ENCODE measurements at places on chromosomes 13 and 19. TPM values are rescaled to one million over a fixed set of nuclear protein-coding genes. Genes with fewer than 3 reads are reported as not detected.

MBD3L3 gene
- not detected for polyA plus RNA-seq

ZNF90 gene
- polyA plus RNA-seq: 0.46 TPM

FGF9 gene
- polyA plus RNA-seq: 63.9 TPM

CBLC gene
- not detected for polyA plus RNA-seq

SYNGR4 gene
- polyA plus RNA-seq: not detected

KIR2DL4 gene
- not detected for polyA plus RNA-seq

C1QTNF9B gene
- polyA plus RNA-seq: 0.36 TPM

OR7A5 gene
- not detected for polyA plus RNA-seq

VASP gene
- not detected for polyA plus RNA-seq

RAB3D gene
- 1.9 TPM for polyA plus RNA-seq

ZNF724 gene
- polyA plus RNA-seq: not detected

NLRP9 gene
- not detected for polyA plus RNA-seq

TDRD12 gene
- polyA plus RNA-seq: 0.10 TPM

SMIM24 gene
- 3.3 TPM for polyA plus RNA-seq

CYP4F2 gene
- not detected for polyA plus RNA-seq

URAD gene
- polyA plus RNA-seq: not detected

NCCRP1 gene
- 0.20 TPM for polyA plus RNA-seq

FOXO1 gene
- polyA plus RNA-seq: 2.1 TPM

ARL11 gene
- not detected for polyA plus RNA-seq

TEX29 gene
- polyA plus RNA-seq: not detected

UBE2L5 gene
- 0.50 TPM for polyA plus RNA-seq

NDUFB7 gene
- polyA plus RNA-seq: 196 TPM

ZNF793 gene
- polyA plus RNA-seq: 29.9 TPM

KL gene
- polyA plus RNA-seq: 0.69 TPM

ZNF69 gene
- 0.22 TPM for polyA plus RNA-seq

GRIK5 gene
- 0.40 TPM for polyA plus RNA-seq

KCNRG gene
- polyA plus RNA-seq: 0.24 TPM

ZNF571 gene
- 5.0 TPM for polyA plus RNA-seq

SOX1 gene
- 2.4 TPM for polyA plus RNA-seq

SCEL gene
- polyA plus RNA-seq: not detected

PRODH2 gene
- polyA plus RNA-seq: not detected

CCNA1 gene
- polyA plus RNA-seq: 5.6 TPM

PGLYRP1 gene
- polyA plus RNA-seq: not detected

LMTK3 gene
- 1.5 TPM for polyA plus RNA-seq

FUT1 gene
- not detected for polyA plus RNA-seq

NCAN gene
- polyA plus RNA-seq: 1.6 TPM

RPL36 gene
- 689 TPM for polyA plus RNA-seq

EDNRB gene
- 21.0 TPM for polyA plus RNA-seq

ZNF835 gene
- polyA plus RNA-seq: 1.0 TPM

SERPINE3 gene
- not detected for polyA plus RNA-seq

CYP4F12 gene
- polyA plus RNA-seq: not detected

SIGLEC12 gene
- polyA plus RNA-seq: not detected

CYP2A13 gene
- polyA plus RNA-seq: not detected

OLFM2 gene
- 0.45 TPM for polyA plus RNA-seq

CACNA1A gene
- 119 TPM for polyA plus RNA-seq

USHBP1 gene
- polyA plus RNA-seq: not detected

NOVA2 gene
- 2.6 TPM for polyA plus RNA-seq

CYTH2 gene
- 12.6 TPM for polyA plus RNA-seq

IL11 gene
- polyA plus RNA-seq: not detected

CGB2 gene
- polyA plus RNA-seq: not detected

PRR12 gene
- 0.07 TPM for polyA plus RNA-seq

TNNT1 gene
- 98.2 TPM for polyA plus RNA-seq

FAM216B gene
- polyA plus RNA-seq: not detected

CEACAM8 gene
- polyA plus RNA-seq: 1.6 TPM

PTH2 gene
- not detected for polyA plus RNA-seq

ATP8A2 gene
- polyA plus RNA-seq: 25.3 TPM

ZNF177 gene
- 10.9 TPM for polyA plus RNA-seq

WDR88 gene
- polyA plus RNA-seq: not detected
